ENCODE measurements at places on chromosomes 4 and X.
A peak's percentile ranks its signal among the peaks of the same experiment; 100 is the strongest.

- DNase-seq, result no peak
Measured at GRCh38 chr4:118086344-118086743, 52.1 kb downstream of the NDST3 start.

DNA sequence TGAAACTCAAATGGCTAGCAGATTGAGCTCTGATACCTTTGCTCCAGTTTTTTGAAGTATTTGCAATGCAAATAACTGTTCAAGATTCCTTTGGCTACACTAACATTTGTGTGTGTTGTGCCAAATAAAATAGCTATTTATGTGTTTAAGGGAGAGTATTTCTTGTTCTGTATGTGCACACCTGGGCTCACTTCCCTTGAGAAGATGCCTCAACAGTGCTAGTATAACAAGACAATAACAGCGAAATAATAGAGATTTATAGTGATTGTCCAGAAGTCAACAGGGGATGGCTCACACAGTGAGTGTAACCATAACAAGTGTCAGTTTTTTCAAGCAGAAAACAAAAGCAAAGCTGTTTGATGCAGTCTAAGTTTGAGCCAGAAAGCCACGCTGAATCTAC, 460.5 kb downstream of the CENPC start:
- no peak for DNase-seq

DNA sequence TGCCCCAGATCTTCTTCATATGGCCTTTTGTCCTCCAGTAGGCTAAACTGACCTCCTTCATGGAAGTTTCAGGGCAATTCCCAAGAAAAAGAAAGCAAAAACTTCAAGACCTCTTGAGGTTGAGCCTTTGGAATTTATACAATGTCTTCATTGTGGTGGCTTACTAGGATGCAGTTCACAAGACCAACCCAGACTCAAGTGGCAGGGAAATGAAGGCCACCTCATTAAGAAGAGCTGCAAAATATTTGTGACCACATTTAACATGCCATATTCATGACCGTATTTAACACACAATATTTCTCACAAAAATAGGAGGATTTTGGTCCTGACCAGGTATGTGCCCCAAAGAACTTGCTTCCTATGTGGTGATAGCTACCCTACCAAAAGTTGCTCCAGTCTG, 605.5 kb upstream of the PITX2 start:
- no peak for DNase-seq

DNA sequence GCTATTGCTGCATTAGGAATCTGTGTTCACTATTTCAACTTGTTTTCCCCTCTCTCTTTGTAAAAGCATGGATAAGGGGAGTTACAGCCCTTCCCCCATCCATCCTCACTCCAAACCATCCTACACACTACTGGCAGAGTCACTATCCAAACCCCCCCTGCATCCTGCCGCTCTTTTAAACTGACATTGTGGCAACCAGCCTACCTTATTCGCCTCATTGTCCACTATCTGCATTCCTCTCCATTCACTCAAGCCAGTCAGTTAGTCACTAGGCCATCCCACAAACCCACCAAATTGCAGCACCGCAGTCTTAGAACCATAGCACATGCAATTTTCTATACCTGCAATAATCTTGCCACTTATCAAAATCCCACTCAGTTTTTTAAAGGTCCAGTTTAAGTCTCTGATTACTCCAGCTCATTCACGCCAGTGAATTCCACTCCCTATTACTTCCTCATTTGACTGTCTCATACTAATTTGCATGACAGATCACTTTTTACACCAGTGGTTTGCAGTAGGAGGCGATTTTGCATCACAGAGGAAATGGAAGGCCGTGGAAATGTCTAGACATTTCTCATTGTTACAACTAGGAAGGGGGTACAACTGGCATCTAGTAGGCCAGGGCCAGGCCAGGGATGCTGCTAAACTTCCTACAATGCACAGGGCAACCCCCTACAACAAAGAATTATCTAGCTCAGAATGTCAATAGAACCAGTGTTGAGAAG, 181.8 kb downstream of the HS6ST2 start:
- DNase-seq, result no peak

GRCh38 chrX:65195621-65196020, 219.4 kb upstream of the ZC4H2 start:
- no peak for DNase-seq

- no peak for DNase-seq
Measured at GRCh38 chr4:73021634-73022033, 47.9 kb downstream of the COX18 start.

- DNase-seq, result no peak
Measured at GRCh38 chrX:88416002-88416401, 331.0 kb upstream of the CPXCR1 start.

GRCh38 chr4:113008716-113009115, 40.7 kb upstream of the ANK2 start:
- DNase-seq, result no peak

GRCh38 chr4:84470204-84470785, 28.8 kb downstream of the NKX6-1 start:
- no peak for DNase-seq

GRCh38 chrX:108439426-108439942, at the start of gene COL4A5:
COL4A5 (plus strand) TSS chrX:108439838; CDS start chrX:108440126, 288 bp downstream.
- peak; percentile 78 for DNase-seq

DNA sequence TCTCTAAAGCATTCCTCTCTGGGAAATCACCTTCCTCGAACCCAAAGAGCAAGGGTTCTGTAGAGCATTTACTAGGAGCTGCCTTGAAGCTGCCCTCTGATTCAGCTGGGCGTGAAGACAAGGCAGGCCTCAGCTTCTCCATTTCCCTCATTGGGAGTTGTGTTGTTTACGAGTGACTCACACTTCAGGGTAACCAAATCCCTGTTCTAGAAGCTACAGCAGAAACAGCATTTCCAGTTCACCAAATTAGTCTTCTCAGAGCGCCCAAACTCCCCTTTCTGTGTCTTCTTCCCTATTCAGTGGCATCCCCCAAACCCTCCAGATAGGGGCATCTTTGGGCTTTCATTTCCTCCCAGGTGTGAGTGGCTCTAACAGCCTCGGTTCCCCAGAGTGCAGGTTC, 863 bp upstream of the XPNPEP2 start:
- no peak for DNase-seq

GRCh38 chrX:856566-857290, 226.1 kb downstream of the SHOX start:
- no peak for DNase-seq

- DNase-seq, result no peak
Measured at GRCh38 chr4:108114503-108114902, 54.2 kb downstream of the LEF1 start.

DNA sequence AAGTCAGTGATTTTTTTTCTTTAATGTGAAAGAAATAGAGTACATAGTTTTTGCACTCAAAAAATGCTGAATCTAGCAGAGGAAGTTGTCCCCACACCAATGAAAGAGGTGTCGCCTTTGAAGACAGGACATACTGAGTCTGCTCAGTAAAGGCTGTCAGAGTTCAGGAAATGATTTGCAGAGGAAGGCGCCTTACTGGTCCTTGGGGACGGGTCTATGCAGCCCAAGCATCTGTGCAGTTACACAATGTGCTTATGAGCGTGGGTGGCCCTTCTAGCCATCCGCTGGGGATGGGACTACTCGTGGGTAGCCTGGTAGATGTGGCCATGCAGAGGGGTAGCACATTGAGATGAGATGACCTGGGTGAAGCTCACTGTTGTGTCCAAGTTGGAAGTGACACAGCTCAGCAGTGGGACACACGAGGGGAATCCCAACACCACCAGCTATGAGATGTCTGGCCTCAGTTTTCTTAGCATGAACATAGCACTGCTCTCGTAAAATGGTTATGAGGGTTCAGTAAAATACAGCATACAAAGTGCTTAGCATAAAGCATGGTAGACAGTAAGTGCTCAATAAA, 116.5 kb upstream of the RBPJ start:
- no peak for DNase-seq

GRCh38 chr4:40822420-40823166, 72.8 kb downstream of the NSUN7 start:
- DNase-seq, result no peak

- DNase-seq, result no peak
Measured at GRCh38 chr4:55903577-55903976, 45.2 kb upstream of the CEP135 start.

DNA sequence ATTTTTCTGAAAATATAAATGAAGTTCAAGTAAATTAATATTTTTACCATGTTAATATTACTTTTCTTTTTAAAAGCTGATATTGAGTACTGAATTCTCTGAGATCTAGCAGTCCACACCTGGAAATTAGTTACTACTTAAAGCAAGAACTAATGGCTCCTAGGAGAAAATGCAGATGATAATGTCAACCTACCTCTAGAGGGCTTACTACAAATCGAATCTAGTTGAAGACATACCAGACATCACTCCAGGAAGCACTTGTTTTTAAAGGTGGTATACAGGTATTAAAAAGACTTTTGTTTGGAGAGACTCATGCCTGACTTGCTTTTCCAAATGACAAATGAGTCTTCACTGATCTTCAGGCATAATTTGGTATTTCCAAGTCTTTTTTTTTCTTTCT, 516.4 kb upstream of the BOD1L1 start:
- DNase-seq, result no peak

- no peak for DNase-seq
Measured at GRCh38 chr4:118732591-118733330, 47.6 kb downstream of the METTL14 start.

- DNase-seq, result no peak
Measured at GRCh38 chr4:186703510-186703909, 20.1 kb downstream of the FAT1 start.

GRCh38 chrX:152642931-152643564, 5.4 kb downstream of the GABRQ start:
- no peak for DNase-seq

- no peak for DNase-seq
Measured at GRCh38 chr4:119260528-119260927, 48.0 kb downstream of the USP53 start.

- DNase-seq, result no peak
Measured at GRCh38 chr4:143581331-143581946, 67.9 kb downstream of the SMARCA5 start.

GRCh38 chrX:110321670-110322069, 3.8 kb upstream of the AMMECR1 start:
- DNase-seq, result no peak

GRCh38 chrX:11346121-11346682, 53.0 kb downstream of the AMELX start:
- no peak for DNase-seq

DNA sequence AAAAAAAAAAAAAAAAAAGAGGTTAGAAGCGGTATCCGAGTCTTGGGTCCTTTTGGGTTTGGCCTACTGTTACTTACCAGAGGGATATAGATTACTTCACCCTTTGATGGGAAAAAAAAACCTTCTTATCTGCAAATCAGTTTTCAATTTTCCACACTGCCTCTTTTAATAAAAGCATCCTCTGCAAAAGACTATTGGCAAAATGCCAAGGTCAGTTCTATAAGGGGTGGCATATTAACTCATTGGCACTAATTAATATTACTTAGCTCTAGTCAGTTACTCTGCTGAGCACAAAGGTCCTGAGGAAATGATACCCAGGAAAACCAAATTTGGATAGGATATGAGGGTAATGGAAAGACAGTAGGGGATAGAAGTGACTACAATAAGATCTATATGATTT, 44.3 kb upstream of the MTMR8 start:
- no peak for DNase-seq

- DNase-seq, result no peak
Measured at GRCh38 chr4:176845636-176846035, 52.9 kb upstream of the VEGFC start.

- DNase-seq, result no peak
Measured at GRCh38 chrX:153981771-153982533, 9.4 kb downstream of the TMEM187 start.

- DNase-seq, result peak; percentile 58
Measured at GRCh38 chr4:10582059-10582686, 102.4 kb downstream of the CLNK start.
